ENCODE measurements at places on chromosomes 11 and 22. TPM values are rescaled to one million over a fixed set of nuclear protein-coding genes. Genes with fewer than 3 reads are reported as not detected.

Gene TSKU
- total RNA-seq, result 3.5 TPM

Gene TMPRSS4
- not detected for total RNA-seq

Gene GDPD4
- not detected for total RNA-seq

Gene CDC42EP2
- not detected for total RNA-seq

Gene MYO7A
- total RNA-seq, result not detected

Gene B3GAT1
- 2.1 TPM for total RNA-seq

Gene RAB30
- total RNA-seq, result 12.6 TPM

Gene MUC15
- total RNA-seq, result not detected

Gene CARD16
- 101 TPM for total RNA-seq

Gene TEX12
- total RNA-seq, result 0.51 TPM

Gene SYT7
- not detected for total RNA-seq

Gene PGA4
- total RNA-seq, result not detected

Gene ANO1
- total RNA-seq, result not detected

Gene WBP2NL
- 1.9 TPM for total RNA-seq

Gene DGAT2
- total RNA-seq, result 0.55 TPM

Gene VSIG10L2
- total RNA-seq, result not detected

Gene GAB2
- 17.0 TPM for total RNA-seq

Gene MUC5B
- total RNA-seq, result not detected

Gene ANO5
- total RNA-seq, result not detected

Gene OR8D4
- total RNA-seq, result not detected

Gene PDGFD
- not detected for total RNA-seq
